ENCODE measurements at places on chromosomes 1 and 21.

DNA sequence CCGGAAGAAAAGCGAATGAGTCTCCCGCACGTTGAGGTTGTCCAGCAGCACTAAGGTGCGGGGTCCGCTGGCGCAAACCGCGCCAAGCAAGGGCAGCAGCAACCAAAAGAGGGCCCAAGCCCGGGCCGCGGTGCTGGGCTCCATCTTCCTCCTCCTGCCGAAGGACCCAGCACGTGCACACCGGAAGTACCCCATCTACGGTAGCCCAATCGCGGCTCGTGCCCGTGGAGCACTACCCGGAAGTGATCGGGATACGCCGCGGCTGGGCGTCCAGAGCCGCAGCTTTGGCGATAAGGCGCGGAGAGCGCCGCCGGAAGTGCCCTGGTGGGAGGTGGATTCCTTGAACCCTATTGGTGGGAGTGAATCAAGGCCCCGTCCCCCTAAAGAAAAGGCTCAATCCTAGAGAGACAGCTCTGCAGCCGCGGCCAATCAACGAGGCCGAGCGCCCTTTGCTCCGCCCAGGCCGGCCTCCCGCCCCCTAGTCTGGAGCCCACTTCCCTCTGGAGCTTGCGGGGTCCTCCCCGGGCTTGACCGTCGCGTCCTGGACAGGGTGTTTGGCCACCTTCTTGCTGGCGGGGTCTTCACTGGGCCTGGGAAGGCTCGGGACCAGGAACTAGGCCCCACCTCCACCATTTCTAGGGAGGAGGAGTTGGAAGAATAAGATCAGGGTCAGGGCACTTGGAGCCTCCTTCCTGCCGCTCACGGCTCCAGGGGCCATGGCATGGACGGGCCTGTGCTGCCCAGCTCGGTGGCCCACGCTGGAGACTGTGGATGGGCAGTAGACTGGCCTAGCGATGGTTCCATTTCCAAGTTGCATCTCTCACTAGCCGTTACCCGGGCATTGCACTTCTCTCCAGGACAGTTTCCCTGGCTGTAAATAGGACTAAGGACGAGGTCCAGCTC lies at the start of gene DDOST:
TSS of gene DDOST (minus strand) at position 163 of the 903 bp plus-strand sequence. CDS start at position 144, 19 bp downstream.
- DNase-seq = peak; percentile 92

GRCh38 chr1:168297019-168297730 lies 16.5 kb downstream of the TBX19 start:
- DNase-seq = no peak

GRCh38 chr1:30034627-30035521 lies 688.5 kb downstream of the MATN1 start:
- DNase-seq = no peak

- no peak for DNase-seq
These were observed 109.8 kb downstream of the PLPPR4 start for GRCh38 chr1:99374109-99374508.

GRCh38 chr1:234624724-234625117 lies 14.7 kb upstream of the IRF2BP2 start:
- no peak for DNase-seq

DNA sequence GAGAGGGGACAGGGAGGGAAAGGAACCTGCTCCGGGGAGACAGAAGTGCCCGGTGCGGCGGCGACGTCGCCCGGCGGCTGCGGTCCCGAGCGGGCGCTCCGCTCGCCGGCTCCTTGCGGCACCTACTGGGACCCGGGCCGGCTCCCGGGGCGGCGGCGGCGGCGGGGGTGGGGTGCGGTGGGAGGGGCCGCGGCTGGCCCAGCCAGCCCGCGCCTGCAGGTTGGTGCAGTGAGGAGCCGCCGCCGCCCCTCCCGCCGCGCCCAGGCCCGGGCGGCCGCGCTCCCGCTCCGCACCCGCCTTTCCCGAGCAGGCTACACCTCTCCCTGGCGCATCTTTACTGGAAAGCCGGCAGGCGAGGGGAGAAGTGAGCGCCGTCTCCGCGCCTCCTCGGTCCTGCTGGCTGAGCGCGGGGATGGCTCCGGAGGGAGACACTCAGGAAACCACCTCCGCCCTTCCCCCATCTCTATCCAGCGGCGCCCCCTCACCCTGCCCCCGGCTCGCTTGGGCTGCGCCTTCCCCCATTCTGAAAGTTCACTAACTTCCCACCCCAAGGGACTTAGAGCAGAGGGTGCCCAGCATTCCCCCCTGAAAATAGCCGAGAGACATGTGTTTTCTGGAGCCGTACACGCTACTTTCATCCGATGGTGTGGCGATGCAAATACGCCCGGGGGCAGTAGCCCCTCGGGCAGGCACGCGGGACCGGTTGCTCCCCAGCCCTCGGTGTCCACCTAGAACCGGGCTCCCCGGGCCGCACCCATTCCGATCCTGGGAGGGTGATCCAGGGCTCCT lies at the start of gene PLD5:
TSS of gene PLD5 (minus strand) at position 127 of the 789 bp plus-strand sequence.
- no peak for DNase-seq

- peak; percentile 40 for DNase-seq
These were observed 176.9 kb upstream of the FMN2 start for GRCh38 chr1:239914751-239915231.

DNA sequence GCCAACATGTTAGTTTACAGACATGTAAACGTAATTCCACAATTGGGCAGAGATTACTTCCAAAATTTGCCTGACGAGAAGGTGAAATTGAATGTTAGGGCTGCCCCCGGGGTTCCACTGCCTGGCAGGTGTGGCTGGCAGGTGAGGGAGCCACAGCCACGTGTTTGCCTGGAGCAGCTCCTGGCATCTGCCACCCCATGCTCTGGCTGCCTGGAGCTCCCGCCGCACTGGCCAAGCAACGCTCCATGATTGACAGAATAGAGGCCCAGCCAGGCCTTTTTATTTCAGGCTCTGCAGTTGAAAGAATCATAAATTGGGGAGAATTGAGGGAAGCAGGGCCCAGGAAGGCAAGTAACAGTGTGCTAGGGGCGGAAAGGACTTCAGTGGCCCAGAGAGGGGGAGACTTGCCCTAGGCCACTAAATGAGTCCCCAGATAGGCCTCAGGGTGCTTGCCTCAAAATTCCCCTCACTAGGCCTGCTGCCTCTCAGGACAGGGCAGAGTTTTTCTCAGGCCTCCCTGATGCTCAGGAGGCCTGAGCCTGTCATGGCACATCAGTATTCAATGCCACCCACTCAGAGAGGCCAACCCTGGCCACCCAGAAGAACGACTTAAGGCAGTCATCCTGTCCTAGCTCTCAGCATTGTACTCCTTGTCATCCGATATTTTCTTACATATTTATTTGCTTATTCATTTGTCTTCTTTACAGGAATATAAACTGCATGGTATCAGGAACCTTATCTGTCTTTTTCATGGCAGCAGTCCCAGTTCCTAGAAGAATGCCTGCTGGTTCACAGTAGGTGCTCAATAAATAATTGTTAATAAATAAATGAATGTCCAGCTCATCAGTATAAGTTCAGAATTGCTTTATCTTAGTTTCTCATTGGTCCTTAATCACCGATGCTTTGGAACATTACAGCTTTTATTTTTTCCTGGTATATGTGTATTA lies 16.6 kb upstream of the S1PR1 start:
- no peak for DNase-seq

DNA sequence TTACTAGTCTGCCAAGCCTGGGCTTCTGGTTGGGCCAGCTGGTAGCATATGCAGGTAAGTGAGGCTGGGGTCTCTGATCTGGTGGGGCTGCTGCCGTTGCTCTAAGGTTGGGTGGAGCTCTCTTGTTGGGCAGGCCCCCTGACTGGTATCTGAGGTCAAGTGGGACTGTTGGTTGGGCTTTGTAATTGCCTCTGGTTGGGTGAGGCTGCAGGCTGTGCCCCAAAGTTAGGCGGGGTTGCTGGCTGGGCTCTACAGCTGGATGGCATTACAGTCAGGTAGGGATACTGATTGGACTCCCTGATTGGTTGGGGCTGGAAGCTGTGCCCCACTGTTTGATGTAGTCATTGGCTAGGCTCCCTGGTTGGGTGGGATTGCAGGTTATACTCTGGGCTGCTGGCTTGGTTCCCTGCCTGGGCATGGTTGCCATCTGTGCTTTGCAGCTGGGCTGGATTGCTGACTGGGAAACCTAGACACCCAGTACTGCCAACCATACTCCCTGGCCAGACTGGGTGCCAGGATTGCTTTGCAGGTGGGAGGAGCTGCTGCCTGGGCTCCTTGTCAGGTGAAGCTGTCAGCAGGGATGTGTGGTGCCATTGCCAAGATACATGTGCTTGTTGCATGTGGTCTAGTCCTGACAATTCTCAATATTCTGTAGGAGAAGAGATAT lies 130.5 kb downstream of the RABGAP1L start:
- DNase-seq = no peak

DNA sequence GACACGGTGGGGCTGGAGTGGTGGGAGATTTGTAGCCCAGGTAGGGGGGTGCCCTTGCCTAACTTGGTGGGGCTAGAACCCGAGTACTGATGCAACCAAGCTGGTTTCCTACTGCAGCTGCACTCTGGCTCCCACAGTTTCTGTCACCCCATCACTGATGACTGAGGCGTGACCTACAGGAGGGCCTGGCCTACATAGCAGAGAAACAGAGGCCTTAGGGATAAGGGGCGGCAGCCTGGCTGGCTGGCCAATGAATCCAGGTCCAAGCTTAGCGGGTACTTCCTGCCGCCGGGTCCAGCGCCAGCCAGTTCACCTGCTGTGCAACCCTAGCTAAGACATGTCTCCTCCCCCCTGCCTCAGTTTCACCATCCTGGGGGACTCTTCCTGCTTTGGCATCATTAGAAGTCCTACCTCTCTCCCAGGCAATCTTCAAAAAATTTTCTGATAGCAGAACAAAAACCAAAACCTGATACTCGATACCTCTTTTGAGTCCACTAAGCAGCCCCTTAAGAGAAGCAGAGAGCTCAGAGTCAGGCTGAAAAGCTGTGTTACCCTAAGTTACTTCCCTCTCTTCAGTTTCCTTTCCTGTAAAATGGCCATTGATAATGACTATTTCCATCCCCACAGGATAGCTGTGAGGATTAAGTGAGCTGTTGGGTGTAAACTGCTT lies 27.3 kb upstream of the RNF19B start:
- no peak for DNase-seq

DNA sequence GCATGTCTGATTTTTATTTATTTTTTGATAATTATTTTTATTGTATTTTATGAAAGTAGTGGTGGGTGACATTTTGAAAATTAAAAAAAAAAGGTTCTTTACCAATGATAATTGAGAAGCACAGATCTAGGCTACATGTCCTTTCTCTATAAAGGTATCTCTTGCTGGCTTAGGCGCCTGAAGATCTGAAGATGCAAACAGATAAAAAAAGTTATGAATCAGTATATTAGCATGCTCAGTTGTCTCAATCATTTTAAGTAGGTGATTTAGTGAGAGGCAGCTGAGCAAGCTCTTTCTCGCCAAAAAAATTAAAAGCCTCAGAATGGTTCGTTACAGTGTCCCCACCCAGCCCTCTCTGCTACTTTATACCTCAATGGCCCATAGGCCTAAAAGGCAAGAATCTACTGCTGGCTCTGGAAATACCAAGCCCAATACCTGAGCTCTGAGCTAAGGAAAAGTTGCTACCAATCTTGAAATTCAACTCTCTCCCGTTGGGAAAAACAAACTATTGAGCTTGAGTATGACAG lies 42.2 kb upstream of the DPT start:
- no peak for DNase-seq

- no peak for DNase-seq
These were observed 8.5 kb downstream of the SERINC2 start for GRCh38 chr1:31421371-31422040.

DNA sequence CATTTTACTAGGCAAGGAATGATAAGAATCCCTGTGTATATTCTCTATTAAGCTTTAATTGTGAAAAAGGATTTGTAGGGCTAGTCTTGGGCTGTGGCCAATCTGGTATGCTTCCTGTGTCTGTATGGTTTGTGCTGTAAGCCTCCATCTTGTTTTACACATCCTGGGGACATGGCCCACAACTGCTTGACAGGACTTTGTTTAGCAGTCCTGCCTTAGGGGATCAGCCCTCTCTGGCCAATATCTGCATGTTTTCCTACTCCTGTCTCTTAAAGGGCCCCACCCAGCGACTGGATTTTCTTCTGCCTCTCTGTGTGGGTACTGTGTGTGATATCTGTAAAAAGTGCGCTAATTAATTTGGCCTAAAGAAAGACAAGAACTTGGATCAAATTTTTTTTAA lies 813.2 kb downstream of the PLA2G4A start:
- no peak for DNase-seq

- peak; percentile 85 for DNase-seq
These were observed 1.1 kb upstream of the PPM1J start for GRCh38 chr1:112716133-112716720.

GRCh38 chr1:39173995-39174380 lies 30.5 kb upstream of the MACF1 start:
- no peak for DNase-seq

DNA sequence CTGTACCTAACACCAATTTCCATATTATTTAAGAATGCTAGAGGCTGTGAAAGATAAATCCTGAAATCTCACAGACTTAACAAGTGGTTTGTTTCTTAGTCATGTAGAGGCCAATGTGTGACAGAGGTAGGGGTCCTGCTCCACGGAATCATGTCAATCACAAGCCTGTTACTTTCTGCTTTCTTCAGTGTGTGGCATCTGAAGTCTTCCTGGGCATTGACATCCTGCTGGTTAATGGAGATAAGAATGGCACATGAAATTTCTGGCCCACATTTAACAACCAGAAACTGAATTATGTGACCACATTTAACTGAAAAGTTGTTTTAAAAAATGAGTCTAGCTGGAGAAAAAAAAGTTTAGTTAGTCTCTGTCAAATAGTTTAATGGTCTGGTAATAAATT lies 68.3 kb upstream of the PLA2G4A start:
- no peak for DNase-seq

GRCh38 chr1:109225308-109225707 lies 11.6 kb downstream of the SARS1 start:
- DNase-seq = no peak

Data from smooth muscle cell of the brain vasculature (primary cell).